Upper lobe of right lung (tissue), 1 donor: ENCODE measurements at places on chromosomes 1 and 21.

DNA sequence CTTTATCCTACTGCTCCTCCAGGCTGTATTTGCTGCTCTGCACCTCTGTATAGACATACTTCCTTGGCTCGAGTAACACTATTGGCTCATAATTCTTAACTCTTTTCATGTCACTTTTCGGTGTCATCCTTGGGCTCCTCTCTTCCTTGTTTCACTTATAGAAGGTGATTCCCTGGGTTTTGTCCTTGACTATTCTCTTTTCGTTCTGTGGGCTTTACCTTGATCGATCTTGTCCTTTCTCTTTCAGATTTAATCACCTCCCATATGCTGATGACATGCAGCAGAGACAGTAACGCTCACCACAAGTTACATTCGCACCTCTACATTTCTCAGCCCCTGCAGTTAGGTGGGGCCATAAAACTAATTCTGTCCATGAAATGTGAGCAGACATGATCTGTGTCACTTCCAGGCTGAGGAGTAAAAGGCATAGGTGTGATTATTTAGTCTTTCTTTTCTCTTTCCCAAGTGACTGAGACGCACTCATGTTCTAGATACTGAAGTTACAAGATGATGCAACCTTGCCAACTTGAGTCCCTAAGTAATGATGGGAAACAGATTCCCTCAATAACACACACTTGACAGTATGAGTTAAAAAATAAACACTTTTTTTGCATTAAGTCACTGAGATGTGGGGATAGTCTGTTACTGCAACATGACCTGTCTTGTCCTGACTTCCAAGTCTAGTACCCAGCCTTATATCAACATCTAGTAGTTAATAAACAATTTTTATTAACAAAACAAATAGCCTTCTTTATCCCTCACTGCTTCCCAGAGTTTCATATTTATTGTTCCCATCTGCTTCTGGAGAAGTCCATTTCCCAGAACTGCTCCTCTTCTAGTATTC is 49.9 kb upstream of the HAO2 start:
- no peaks in the 10 kb centered on the region for H3K36me3 ChIP-seq
- DNase-seq = no peak
- H3K4me3 ChIP-seq = no peak overlapping the region
- no peaks in the 10 kb centered on the region for H3K27me3 ChIP-seq
- no peaks in the 10 kb centered on the region for H3K4me1 ChIP-seq

GRCh38 chr21:16457498-16457897 is 727.7 kb downstream of the USP25 start:
- no peaks in the 10 kb centered on the region for H3K27me3 ChIP-seq
- H3K4me1 ChIP-seq = no peaks in the 10 kb centered on the region
- H3K27ac ChIP-seq = no peak overlapping the region
- H3K4me3 ChIP-seq = no peak overlapping the region
- no peaks in the 10 kb centered on the region for H3K36me3 ChIP-seq

GRCh38 chr1:91569411-91570119 is 68.9 kb downstream of the CDC7 start:
- H3K27ac ChIP-seq = peak overlapping the region; percentile 21
- H3K4me3 ChIP-seq = no peak overlapping the region
- peak; percentile 78 for DNase-seq
- no peaks in the 10 kb centered on the region for H3K36me3 ChIP-seq
- peaks cover 35% of the 10 kb centered on the region for H3K4me1 ChIP-seq
- no peaks in the 10 kb centered on the region for H3K27me3 ChIP-seq

GRCh38 chr1:60866226-60866900 is 216.0 kb upstream of the NFIA start:
- no peaks in the 10 kb centered on the region for H3K36me3 ChIP-seq
- H3K4me3 ChIP-seq = no peak overlapping the region
- no peak for DNase-seq
- no peak overlapping the region for H3K27ac ChIP-seq
- no peaks in the 10 kb centered on the region for H3K27me3 ChIP-seq

GRCh38 chr1:200182701-200183100 is 155.2 kb downstream of the NR5A2 start:
- H3K36me3 ChIP-seq = no peaks in the 10 kb centered on the region
- H3K4me1 ChIP-seq = peaks cover 19% of the 10 kb centered on the region
- no peak overlapping the region for H3K27ac ChIP-seq
- no peak overlapping the region for H3K4me3 ChIP-seq
- DNase-seq = no peak
- no peaks in the 10 kb centered on the region for H3K27me3 ChIP-seq

GRCh38 chr1:164841702-164842465 is 282.9 kb downstream of the PBX1 start:
- peaks cover 5% of the 10 kb centered on the region for H3K36me3 ChIP-seq
- H3K27me3 ChIP-seq = no peaks in the 10 kb centered on the region
- H3K27ac ChIP-seq = no peak overlapping the region
- H3K4me3 ChIP-seq = no peak overlapping the region
- no peak for DNase-seq

DNA sequence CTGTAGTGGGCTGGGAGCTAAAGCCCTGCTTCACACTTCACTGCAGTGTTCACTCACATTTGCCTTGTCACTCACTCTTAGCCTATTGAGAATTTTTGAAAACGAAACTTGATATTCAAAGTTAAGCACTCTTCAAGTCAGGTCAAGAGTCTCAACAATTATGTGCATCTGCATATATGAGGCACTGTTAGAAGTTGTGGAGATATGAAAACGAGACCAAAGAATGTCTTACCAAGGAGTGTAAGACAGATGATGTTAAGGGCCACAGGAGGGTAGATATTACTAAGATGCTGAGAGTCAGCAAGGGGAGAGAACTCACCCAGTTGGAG is 64.7 kb upstream of the GJA8 start:
- H3K4me3 ChIP-seq = no peak overlapping the region
- no peaks in the 10 kb centered on the region for H3K4me1 ChIP-seq
- no peak for DNase-seq

DNA sequence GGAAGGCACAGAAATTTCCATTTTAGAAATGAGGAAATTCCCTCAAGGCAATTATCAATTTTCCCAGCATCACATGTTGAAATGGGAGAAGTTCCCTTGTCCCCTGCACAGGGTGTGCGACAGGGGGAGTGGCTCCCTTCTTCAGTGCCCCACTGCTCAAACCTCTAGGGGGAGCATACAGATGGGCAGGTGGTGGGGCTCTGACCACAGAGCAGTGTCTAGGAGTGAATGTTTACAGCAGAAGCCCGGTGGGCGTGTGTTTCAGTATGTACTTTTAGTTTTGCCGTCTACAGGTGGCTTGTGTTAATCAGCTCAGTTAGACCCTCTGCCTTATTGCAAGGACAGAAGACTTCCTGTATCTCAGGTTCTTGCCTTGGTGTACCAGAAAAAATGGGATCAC is 493.7 kb upstream of the PLXNA2 start:
- DNase-seq = no peak
- no peaks in the 10 kb centered on the region for H3K27me3 ChIP-seq
- no peak overlapping the region for H3K27ac ChIP-seq
- no peak overlapping the region for H3K4me3 ChIP-seq
- no peaks in the 10 kb centered on the region for H3K4me1 ChIP-seq

GRCh38 chr1:164223378-164223777 is 335.6 kb upstream of the PBX1 start:
- H3K4me3 ChIP-seq = no peak overlapping the region
- no peaks in the 10 kb centered on the region for H3K27me3 ChIP-seq
- no peak for DNase-seq
- no peaks in the 10 kb centered on the region for H3K36me3 ChIP-seq
- no peak overlapping the region for H3K27ac ChIP-seq

GRCh38 chr1:159908031-159908940 is 8.3 kb upstream of the CFAP45 start:
- no peak overlapping the region for H3K27ac ChIP-seq
- no peaks in the 10 kb centered on the region for H3K36me3 ChIP-seq
- DNase-seq = no peak
- no peaks in the 10 kb centered on the region for H3K27me3 ChIP-seq
- H3K4me1 ChIP-seq = peaks cover 40% of the 10 kb centered on the region

- no peaks in the 10 kb centered on the region for H3K36me3 ChIP-seq
- H3K27ac ChIP-seq = no peak overlapping the region
- no peaks in the 10 kb centered on the region for H3K4me1 ChIP-seq
- no peak overlapping the region for H3K4me3 ChIP-seq
- DNase-seq = no peak
- peaks cover 20% of the 10 kb centered on the region for H3K27me3 ChIP-seq
These were observed 37.6 kb upstream of the DISP3 start for GRCh38 chr1:11441211-11441952.

DNA sequence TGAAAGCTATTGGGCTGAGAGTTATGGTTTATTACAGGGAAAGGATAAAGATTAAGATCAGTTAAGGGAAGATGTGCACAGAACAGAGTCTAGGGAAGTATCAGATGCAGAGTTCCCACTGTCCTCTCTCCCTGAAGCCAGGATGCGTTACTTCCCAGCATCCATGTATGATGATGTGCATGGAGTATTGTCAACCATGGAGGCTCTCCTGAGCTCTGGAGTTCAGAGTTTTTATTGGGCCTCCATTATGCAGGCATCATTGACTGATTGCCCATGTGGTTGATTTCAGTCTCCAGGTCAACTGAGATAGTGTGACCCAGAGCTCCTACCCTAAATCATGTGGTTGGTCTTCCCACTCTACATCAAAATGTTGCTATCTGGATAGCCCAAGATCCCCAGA is 30.7 kb downstream of the SERINC2 start:
- no peaks in the 10 kb centered on the region for H3K36me3 ChIP-seq
- no peaks in the 10 kb centered on the region for H3K27me3 ChIP-seq
- H3K4me1 ChIP-seq = no peaks in the 10 kb centered on the region
- H3K27ac ChIP-seq = no peak overlapping the region

DNA sequence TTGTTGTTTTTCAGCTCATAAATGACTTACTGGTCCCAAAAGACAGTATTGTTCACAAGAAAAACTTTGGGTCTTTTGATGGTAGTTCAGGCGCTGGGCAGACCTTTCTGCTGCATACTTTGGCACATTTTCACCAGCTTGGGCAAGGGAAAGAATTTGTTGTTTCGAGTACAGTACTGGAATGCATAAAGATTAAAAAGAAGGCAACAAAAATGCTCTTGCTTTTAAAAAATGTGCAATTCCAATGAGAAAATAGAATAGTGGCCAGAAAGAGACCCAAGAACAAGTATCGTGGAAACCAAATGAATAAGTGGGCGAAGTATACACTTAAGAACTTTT is 56.0 kb downstream of the CLIC6 start:
- no peak for DNase-seq
- H3K27ac ChIP-seq = no peak overlapping the region
- peaks cover 5% of the 10 kb centered on the region for H3K4me1 ChIP-seq
- H3K4me3 ChIP-seq = no peak overlapping the region
- peaks cover 3% of the 10 kb centered on the region for H3K27me3 ChIP-seq
